ENCODE measurements at places on chromosomes 7 and 10.
A peak's percentile ranks its signal among the peaks of the same experiment; 100 is the strongest.

DNA sequence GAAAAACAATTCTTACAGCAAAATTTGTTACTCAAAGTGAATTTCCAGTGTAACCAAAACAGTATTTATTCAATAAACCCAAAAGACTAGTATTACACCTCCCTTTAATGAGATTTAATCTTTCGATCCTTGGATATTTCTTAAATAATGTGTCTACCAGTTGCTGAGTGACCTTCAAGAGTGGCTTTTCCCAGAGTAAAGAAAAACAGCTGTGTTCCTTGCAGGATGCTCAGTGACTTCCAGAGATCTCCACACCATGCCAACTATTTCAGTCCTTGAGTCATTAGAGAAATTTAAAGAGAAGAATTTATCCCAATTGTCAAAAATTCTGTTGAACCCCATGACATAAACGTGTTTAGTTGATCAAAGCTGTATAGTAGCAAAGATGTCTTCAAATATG is 44.0 kb downstream of the IMMP2L start:
- DNase-seq, result no peak

- DNase-seq, result no peak
Observed at GRCh38 chr10:25745976-25746375, 188.1 kb upstream of the MYO3A start.

DNA sequence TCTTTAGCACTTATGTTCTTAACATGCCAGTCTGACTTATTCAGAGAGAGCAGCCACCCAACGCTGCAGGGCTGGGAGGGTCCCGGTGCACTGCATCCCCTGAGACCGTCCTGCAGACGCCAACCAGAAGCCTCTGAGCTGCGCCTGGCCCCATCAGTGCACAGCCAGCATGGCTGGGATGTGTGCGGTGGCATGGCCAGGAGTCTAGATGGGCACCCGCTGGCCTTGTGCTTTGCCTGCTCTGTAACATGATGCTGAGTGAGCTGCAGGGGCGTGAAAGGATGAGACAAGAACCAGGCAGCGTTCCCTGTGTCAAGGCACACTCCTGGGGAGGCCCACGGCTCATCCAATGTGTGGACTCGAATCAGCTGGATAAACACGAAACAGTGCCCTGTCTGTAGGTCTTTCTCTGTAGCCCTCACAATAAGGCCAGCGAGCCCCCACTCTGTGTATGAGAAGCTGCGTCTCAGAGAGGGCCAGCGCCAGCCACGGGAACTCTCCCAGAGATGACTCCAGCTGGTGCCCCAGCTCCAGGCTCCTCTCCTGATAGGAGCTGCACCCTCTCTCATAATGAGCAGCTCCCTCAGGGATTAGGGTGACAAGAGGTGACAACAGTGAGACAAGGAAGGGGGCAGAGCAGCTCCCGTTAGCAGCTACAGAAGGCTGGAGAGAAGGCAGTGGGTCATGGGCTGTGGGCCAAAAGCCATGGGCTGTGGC is 96.8 kb downstream of the TNS3 start:
- no peak for DNase-seq

- DNase-seq, result peak; percentile 67
Observed at GRCh38 chr10:60434418-60435046, 44.9 kb upstream of the ANK3 start.

DNA sequence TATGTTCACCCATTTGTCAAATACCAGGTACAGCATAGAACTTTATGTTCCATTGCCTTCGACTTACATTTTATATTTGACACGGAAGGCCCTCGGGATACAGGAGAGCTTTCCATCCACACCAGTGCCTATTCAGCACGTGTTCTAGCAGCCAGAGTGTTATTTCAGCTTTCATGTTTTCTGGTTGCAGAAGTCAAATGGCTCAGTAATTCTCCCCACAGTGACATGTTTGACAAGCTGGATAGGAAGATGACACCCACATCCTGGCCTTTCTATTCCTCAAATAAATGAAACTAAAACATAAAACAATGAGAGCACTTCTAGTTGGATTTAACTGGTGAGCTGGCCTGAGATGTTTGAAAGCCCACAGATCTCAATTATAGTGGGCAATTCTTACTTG is 173.4 kb downstream of the SORCS1 start:
- DNase-seq, result no peak
